ENCODE measurements at places on chromosomes 5 and 9. TPM values are rescaled to one million over a fixed set of nuclear protein-coding genes. Genes with fewer than 3 reads are reported as not detected.

DNA sequence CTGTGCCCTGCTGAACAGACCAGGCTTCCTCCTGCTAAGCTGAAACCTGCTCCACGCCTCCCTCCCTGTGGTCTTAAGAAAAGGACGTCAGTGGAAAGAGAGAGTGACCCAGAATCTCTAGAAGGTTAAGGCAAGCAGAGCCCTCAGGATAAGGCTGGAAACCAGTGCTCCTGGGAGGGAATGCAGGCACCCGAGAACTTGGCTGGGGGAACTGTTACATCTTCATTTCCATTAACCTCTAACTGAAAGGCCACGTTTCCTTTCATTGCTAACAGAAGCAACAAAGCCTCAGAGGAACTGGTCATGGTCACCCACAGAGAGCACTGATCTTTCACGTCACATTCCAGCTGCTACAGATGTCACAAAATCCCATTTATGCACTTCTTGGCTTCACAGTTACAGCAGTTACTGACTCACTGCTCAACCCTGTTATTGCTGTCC is 26.1 kb upstream of the AKNA start:
- no peak overlapping the region for H3K27ac ChIP-seq
- no peaks in the 10 kb centered on the region for H3K4me1 ChIP-seq
- no peak for DNase-seq

DNA sequence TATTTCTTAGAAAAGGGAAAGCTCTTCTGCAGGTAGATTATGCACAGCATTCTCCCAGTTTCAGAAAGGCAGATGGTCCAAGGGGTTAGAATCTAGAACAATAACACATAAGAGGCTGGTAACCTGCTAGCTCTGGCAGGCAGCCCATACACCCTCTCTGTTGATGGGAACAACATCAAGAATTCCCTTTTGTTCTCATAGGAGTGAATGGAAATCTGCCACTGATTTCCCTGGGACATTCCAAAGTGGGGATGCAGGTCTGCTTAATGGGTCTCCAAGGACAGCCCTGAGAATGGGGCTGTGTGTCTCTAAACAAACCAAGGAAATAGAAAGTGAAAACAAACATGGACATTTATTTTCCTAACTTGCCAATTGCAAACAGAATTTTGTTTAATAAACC is 456.8 kb downstream of the EBF1 start:
- no peak overlapping the region for H3K4me3 ChIP-seq
- H3K27me3 ChIP-seq: no peaks in the 10 kb centered on the region
- H3K36me3 ChIP-seq: no peaks in the 10 kb centered on the region
- no peak for DNase-seq

- no peaks in the 10 kb centered on the region for H3K4me1 ChIP-seq
- H3K4me3 ChIP-seq: no peak overlapping the region
- no peak for DNase-seq
- H3K27ac ChIP-seq: no peak overlapping the region
- H3K36me3 ChIP-seq: no peaks in the 10 kb centered on the region
- no peaks in the 10 kb centered on the region for H3K27me3 ChIP-seq
Measured at GRCh38 chr5:124252747-124253146, 493.7 kb downstream of the ZNF608 start.

Gene IZUMO3
- total RNA-seq: not detected

- no peaks in the 10 kb centered on the region for H3K27me3 ChIP-seq
- no peaks in the 10 kb centered on the region for H3K36me3 ChIP-seq
- H3K4me3 ChIP-seq: no peak overlapping the region
- DNase-seq: no peak
- peak overlapping the region; percentile 61 for H3K27ac ChIP-seq
Measured at GRCh38 chr9:116190637-116191396, 37.2 kb downstream of the PAPPA start.

GRCh38 chr9:121876255-121876654 is 216.9 kb downstream of the TTLL11 start:
- no peak overlapping the region for H3K27ac ChIP-seq
- no peak for DNase-seq
- no peaks in the 10 kb centered on the region for H3K36me3 ChIP-seq
- H3K4me1 ChIP-seq: no peaks in the 10 kb centered on the region
- H3K27me3 ChIP-seq: no peaks in the 10 kb centered on the region
- H3K4me3 ChIP-seq: no peak overlapping the region

DNA sequence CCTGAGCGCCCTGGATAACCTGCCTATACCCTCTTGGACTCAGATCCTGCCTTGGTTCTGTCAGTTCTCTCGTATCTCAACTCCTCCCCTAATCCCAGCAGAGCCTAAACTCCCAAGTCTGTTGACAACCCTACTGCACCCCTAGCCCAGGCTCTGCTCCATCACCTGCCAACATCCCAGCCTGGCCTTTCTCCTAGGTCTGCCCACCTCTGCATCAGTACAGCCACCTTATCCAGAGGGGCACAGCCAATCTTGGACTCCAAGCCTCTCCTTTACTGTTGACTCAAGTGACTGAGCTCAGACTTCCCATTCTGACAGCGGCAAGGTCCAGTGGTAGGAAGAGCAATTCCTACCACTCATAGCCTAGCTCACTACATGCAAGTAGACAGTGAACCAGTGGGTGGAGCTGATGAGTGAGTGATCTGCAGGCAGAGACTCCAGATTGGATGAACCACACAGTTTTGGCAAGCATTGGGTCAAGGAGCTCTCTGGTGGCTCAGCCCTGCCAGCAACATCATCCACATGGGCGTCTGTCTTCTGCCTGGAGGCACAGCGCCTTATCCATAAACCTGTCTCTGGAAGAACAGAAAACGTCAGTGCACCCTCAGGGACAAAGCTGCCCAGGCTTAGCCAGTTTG is 26.5 kb downstream of the TRMO start:
- no peak for DNase-seq
- no peaks in the 10 kb centered on the region for H3K27me3 ChIP-seq
- no peaks in the 10 kb centered on the region for H3K4me1 ChIP-seq
- no peaks in the 10 kb centered on the region for H3K36me3 ChIP-seq
- no peak overlapping the region for H3K27ac ChIP-seq

Gene OR2Y1
- not detected for total RNA-seq

GRCh38 chr5:146878476-146879172 is at the start of gene PPP2R2B:
Gene PPP2R2B, minus strand, starts transcription at chr5:146878757.
- no peak within 1 kb of the TSS for H3K4me3 ChIP-seq
- no peak within 1 kb of the TSS for H3K27ac ChIP-seq
- no peak for DNase-seq
- no peaks in the 10 kb centered on the region for H3K4me1 ChIP-seq
- H3K36me3 ChIP-seq: no peaks in the 10 kb centered on the region
- H3K27me3 ChIP-seq: peaks cover 21% of the 10 kb centered on the region

Gene ANKRD20A1
- total RNA-seq: not detected

- DNase-seq: no peak
- H3K4me1 ChIP-seq: peaks cover 11% of the 10 kb centered on the region
- no peaks in the 10 kb centered on the region for H3K36me3 ChIP-seq
Measured at GRCh38 chr9:137296670-137297664, 5.1 kb downstream of the NRARP start.

DNA sequence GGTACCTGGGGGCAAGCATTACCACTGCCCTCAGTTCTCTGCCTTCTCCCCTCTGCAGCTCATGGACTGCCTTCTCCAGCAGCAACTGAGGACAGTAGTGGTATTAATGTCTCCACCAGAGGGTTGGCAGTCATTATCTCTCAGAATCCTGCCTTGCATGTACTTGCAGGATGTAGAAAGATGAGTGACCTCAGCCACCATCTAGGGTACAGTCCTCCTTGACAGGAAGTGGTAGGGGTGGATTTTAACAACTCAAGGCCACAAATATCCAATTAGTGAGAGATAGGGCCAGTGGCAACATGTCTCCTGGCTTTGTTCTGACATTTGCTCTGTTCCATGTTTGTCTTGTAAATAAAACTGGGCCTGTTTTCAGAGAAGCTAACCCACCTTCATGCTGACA is 47.2 kb downstream of the F2R start:
- H3K36me3 ChIP-seq: no peaks in the 10 kb centered on the region
- H3K4me3 ChIP-seq: no peak overlapping the region
- no peak overlapping the region for H3K27ac ChIP-seq
- DNase-seq: no peak
- H3K4me1 ChIP-seq: peaks cover 30% of the 10 kb centered on the region

Gene PALM2AKAP2
- 2.1 TPM for total RNA-seq

DNA sequence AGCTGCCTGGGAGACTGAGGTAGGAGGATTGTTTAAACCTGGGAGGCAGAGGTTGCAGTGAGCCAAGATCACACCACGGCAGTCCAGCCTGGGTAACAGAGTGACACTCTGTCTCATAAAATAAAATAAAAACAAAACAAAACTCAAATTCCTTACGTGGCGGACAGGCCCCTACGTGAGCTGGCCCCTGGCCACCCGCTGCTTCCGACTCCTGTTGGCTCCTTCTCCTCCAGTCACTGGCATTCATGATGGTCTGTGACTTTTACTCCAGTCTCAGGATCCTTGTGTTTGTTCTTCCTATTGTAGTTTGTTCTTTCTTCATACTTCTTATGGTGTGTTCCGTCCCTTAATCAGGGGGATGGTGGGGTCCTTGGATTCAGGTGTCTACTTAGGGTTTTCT is 28.5 kb upstream of the ZFR start:
- no peak overlapping the region for H3K4me3 ChIP-seq
- no peaks in the 10 kb centered on the region for H3K4me1 ChIP-seq
- no peak for DNase-seq
- H3K36me3 ChIP-seq: no peaks in the 10 kb centered on the region

DNA sequence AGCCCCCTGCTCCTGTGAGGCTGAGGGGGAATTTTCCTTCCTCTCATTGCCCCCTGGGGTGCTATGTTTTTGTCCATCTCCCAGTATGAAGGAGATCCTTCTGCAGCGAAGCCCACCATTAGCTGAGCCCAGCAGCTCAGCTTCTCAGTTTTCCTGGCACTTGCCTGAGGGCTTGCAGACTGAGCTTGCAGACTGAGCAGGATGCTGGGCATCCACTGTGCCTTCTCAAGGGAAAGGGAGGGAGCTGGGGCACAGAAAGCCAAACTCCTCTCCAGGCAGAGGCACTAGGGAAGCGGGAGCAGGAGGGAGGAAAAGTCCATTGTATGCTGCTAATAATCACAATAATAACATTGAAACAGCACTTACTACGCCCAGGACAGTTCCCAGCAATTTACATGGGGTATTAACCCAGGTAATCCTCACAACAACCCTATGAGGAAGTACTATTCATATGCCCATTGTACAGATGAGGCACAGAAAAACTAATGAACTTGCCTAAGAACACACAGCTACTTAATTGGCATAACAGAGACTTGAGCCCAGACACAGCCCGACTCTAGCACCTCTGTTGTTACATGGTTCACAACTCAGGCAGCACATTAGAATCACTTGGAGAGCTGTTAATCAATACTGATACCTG is 86.9 kb upstream of the SSBP2 start:
- H3K27me3 ChIP-seq: no peaks in the 10 kb centered on the region
- DNase-seq: no peak
- H3K36me3 ChIP-seq: no peaks in the 10 kb centered on the region
- peaks cover 14% of the 10 kb centered on the region for H3K4me1 ChIP-seq
- H3K4me3 ChIP-seq: no peak overlapping the region

Gene PIP5KL1
- 22.5 TPM for total RNA-seq

DNA sequence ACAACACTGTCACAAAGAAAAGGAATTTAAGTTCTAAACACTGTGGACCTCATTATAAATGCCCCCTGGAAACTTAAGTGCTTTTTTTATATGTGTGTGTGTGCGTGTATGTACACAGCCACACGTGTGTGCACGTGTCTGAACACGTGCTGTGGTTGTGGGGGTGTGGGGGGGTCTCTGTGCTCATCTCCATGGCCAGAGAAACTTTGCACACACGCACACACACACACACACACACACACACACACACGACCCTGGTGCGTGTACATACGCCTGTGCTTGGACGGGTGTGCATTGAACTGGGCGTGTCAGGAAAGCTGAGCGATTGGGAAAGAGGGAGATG is 27.9 kb downstream of the AMBP start:
- no peaks in the 10 kb centered on the region for H3K4me1 ChIP-seq
- no peak overlapping the region for H3K4me3 ChIP-seq
- no peak for DNase-seq
- H3K27ac ChIP-seq: no peak overlapping the region

DNA sequence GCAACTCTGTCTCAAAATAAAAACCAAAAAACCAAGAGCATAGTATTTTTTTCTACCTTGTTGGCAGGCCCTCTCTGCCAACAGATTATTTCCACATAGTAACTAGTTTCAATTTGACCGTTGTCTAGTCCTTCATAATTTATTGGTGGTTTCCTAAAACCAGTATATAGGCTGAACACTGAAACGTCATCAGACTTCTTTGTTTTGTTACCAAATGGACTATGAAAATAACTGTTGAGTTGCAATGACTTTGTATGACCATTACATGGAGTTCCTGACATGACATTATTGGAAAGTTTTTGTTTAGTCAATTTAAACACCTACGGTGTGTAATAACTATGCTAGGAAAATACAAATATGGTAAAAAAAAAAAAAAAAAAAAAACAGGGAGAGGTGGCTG is 1.7 kb downstream of the AGGF1 start:
- H3K4me1 ChIP-seq: peaks cover 15% of the 10 kb centered on the region
- H3K27me3 ChIP-seq: no peaks in the 10 kb centered on the region
- H3K4me3 ChIP-seq: peak overlapping the region; percentile 98
- no peak overlapping the region for H3K27ac ChIP-seq
- no peak for DNase-seq
- peaks cover 14% of the 10 kb centered on the region for H3K36me3 ChIP-seq

Gene APBA1
- total RNA-seq: 0.44 TPM

GRCh38 chr9:102309379-102309778 is 570.9 kb upstream of the GRIN3A start:
- H3K4me3 ChIP-seq: no peak overlapping the region
- H3K27ac ChIP-seq: no peak overlapping the region
- H3K4me1 ChIP-seq: no peaks in the 10 kb centered on the region
- no peaks in the 10 kb centered on the region for H3K27me3 ChIP-seq
- DNase-seq: no peak

DNA sequence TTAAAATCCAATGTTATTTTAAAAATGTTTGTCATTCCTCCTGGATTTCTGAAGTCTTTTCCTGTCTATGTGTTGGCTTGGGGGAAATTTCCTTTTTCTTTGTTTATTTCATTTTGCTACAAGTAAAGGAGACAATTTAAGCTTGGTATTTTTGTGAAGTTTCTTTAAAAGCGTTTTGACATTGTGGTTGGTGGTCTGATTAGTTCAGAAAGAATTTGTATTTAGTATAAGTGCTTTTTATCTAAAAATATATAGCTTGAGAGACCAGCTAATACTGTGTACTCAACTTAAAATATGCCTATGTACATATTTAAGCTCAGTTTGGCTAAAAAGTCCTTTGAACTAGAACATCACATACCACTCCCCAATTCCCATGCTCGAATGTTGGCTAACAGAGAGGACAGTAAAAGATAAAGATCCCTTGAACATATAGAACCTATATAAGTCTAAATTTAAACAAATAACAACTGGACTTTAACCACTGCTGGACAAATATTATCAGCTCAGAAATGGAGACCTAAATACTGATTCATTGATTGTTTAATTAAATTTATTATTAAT is 237.6 kb downstream of the TLE4 start:
- no peak overlapping the region for H3K4me3 ChIP-seq
- H3K4me1 ChIP-seq: no peaks in the 10 kb centered on the region
- DNase-seq: no peak
- H3K27me3 ChIP-seq: no peaks in the 10 kb centered on the region
- H3K36me3 ChIP-seq: no peaks in the 10 kb centered on the region

All from PC-9 (cell line).